Stimulated activated CD4-positive, alpha-beta T cell treated with anti-CD3 and anti-CD28 coated beads, Interleukin-4, amount 100 ng/mL, for 24 hours (primary cell): ENCODE measurements at places on chromosomes 2 and 18.

DNA sequence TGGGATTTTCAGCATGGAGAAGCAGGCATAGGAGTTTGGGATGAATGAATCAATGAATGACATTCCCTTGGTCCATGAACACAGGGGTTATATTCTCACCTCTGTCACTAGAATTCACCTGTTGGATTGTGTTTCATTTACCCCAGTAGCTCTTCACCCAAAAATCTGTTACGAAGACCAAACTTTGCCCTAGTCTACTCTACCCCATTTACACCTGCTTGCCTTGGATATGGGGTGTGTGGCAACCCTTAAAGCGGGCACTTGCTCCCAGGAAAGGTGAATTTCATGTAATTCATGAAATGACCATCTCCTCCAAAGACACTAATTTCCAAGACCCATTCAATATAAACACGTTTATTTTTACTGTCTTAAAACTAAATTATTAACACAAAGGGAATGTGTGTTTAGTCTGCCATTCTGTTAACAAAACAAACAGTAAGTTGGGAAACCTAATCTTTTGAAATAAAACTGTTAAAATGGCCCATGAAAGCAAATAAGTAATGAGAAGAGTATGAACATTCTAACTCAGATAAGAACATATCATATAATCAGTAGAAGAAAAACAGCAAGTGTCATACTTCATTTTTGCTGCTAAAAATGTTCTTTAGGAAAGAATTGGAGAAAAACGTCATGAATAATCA, 268.0 kb downstream of the NAPG start:
- DNase-seq, result no peak

- DNase-seq, result no peak
Measured at GRCh38 chr2:160812830-160813505, 319.4 kb upstream of the RBMS1 start.

DNA sequence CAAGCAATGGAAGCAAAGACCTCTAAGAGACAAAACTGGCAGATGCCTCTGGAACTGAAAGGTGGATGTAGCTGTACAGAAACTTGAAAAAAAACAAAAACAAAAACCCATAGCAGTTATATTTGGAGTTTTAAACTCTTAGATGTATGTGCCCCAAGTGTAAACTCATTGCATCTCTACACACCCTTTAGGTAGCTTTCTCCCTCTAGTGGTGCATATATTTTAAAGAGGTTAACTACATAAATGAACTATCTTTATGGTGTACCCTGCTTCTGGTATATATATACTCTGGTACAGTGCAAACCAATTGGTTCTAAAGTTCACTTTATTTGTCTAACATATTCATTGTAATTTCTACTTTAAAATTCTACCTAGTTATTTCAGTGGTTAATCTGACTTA, 518.2 kb downstream of the NRXN1 start:
- DNase-seq, result no peak

- no peak for DNase-seq
Measured at GRCh38 chr2:34498561-34498960, 899.5 kb upstream of the FAM98A start.

GRCh38 chr18:23827681-23828080, 138.4 kb downstream of the LAMA3 start:
- no peak for DNase-seq

GRCh38 chr2:217612211-217612610, 390.6 kb downstream of the TNS1 start:
- DNase-seq, result no peak
